Lower lobe of right lung (tissue), 2 donors: ENCODE measurements at places on chromosomes 12 and 14. TPM values are rescaled to one million over a fixed set of nuclear protein-coding genes. Genes with fewer than 3 reads are reported as not detected.

GRCh38 chr12:15520083-15520482 lies 197.8 kb downstream of the PTPRO start:
- H3K4me1 ChIP-seq = no peaks in the 10 kb centered on the region
- DNase-seq = no peak
- no peak overlapping the region for H3K27ac ChIP-seq

DNA sequence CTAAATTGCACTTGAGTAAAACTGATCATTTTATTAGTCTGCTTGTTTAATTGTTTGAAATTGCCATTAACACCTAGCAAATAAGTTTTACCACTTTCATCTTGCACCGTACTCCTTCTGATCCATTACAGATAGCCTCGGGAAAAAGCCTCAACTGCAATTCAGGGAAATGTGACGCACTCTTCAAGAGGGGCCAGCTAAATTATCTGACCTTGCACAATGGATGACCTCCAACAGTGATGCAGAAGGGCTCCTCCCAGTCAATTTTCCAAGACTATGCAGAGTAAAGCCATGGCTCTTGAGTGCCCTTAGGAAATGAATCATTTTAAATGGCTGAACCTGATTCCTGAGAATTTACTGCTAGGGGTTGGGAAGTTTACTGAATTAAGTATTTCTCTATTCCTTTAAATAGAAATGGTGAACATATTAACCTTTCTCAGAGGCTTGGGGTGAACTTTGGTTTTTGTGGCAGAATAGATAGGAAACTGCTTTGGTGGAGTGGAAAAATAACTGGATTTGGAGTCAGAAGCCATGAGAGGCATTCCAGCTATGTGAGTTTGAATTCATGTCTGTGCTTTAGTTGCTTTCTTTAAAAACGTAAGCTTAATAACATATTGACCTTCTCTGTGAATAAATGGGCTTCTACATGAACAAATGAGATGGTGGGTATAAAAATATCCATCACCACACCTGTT lies 64.8 kb upstream of the OVCH1 start:
- peaks cover 64% of the 10 kb centered on the region for H3K4me1 ChIP-seq
- H3K36me3 ChIP-seq = no peaks in the 10 kb centered on the region
- H3K4me3 ChIP-seq = no peak overlapping the region
- DNase-seq = no peak

DNA sequence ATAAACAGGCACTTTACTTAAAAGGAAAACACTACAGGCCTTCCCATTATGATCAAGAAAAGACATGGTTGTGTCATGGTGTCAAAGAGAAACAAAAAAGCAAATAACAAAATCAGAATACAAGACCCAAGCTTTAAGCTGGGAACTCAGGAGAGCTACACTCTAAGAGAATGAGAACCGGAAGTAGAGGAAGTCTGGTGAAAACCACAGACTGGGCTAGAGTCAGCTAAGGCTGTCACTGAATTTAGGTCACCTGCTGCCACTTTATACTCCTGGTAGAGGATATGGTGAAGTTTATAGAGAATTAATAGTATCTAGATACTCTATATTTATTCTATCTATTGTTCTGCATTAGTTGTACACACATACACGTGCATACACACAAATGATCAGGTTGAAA lies 971.7 kb downstream of the FLRT2 start:
- DNase-seq = no peak
- no peak overlapping the region for H3K27ac ChIP-seq
- no peaks in the 10 kb centered on the region for H3K4me1 ChIP-seq
- H3K27me3 ChIP-seq = no peaks in the 10 kb centered on the region
- H3K4me3 ChIP-seq = no peak overlapping the region

Gene RND1
- 5.9 TPM for total RNA-seq

GRCh38 chr12:93591137-93591868 lies 18.8 kb downstream of the SOCS2 start:
- peak; percentile 88 for DNase-seq
- no peaks in the 10 kb centered on the region for H3K27me3 ChIP-seq
- peak overlapping the region; percentile 58 for H3K4me3 ChIP-seq
- peaks cover 23% of the 10 kb centered on the region for H3K4me1 ChIP-seq
- peak overlapping the region; percentile 78 for H3K27ac ChIP-seq

- peaks cover 5% of the 10 kb centered on the region for H3K4me1 ChIP-seq
- no peaks in the 10 kb centered on the region for H3K27me3 ChIP-seq
- H3K36me3 ChIP-seq = no peaks in the 10 kb centered on the region
- H3K27ac ChIP-seq = no peak overlapping the region
- no peak for DNase-seq
- no peak overlapping the region for H3K4me3 ChIP-seq
Measured at GRCh38 chr12:28872654-28873268, 276.3 kb upstream of the FAR2 start.

DNA sequence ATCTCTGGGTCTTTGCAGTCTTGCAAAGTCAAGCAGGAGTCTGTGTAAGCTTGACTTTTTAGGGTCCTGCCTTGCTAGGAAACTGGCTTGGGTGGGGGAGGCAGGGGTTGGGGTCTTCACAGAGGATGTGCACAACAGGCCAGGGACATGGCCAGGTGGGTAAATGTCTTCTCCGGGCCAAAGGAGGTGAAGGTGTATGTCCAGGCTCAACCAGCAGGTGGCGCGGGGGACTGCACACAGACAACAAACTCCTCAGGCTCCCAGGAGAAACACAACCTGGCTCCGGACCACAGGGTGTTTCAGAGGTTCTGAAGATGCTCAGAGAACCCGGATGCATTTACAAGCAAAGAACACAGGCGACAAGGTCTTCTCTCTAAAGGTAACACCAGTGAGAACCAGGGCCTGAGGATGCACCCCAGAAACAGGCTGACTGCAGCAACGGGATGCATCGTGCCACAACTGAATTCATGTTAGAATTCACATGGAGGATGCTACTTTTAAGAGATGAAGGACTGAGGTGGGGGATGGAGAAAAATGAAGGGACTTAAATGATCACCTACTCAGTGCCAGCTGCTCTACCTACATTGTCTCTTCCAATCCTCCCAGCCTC lies 56.0 kb downstream of the PLEKHG3 start:
- H3K36me3 ChIP-seq = no peaks in the 10 kb centered on the region
- H3K27me3 ChIP-seq = no peaks in the 10 kb centered on the region
- H3K27ac ChIP-seq = no peak overlapping the region
- no peak overlapping the region for H3K4me3 ChIP-seq
